ENCODE measurements at places on chromosomes 3 and 15.

DNA sequence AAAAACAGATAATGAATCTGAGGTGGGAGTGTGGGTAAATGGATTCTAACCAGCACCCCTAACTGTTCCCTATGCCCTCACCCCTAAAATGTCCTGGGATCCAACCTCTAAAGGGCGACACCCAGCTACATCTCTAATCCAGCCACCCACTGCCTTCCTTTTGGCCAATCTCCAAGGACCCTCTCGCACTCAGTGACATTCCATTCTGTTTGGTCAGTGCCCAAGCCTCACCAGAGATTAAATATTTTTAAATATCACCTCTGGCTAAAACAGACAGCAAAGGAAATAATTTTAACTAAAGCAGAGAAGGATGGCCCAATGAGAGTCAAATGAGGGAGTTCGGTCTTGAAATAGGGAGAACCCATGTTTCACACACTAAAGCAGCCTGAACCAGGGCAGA, 19.9 kb upstream of the SCN10A start:
- no peak for DNase-seq

DNA sequence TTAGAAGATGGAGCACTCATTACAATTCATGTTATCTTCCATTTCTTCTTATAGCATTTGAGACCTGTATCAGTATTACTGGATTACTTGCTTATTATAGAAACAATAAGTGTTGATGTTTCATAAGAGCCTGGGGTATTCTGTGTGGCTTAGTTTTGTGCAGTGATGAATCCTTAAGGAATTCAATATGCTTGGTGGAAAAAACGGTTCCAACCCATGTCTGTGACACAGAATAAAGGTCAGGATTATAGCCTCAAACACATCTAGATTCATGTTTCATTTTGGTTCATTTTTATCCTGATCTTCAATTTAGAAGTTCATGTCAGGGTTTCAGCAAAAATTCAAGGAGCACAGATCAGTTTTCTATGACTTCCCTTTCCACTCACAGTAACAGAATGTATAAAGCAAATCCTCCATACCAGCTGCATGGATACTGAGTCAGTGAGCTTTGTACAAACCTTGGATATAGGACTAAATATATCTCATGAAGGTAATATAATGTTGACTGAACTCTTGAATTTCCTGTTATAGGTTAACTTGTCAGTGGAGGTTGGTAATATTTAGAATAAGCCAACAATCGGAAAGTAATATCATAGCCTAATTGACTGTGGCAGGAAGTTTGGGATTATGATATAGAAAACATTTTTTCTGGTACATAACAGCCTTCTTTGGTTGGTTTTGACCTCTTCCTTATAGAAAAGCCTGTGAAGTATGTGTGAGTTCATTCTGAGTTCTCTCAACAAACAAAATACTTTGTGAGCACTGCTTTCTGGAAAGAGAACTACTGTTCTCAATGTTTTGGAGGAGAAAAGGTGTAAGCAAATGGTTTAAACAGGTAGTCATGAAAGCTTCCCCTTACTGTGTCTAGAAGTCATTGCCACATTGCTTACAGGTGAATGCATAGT, 218.2 kb upstream of the TPM1 start:
- no peak for DNase-seq

- no peak for DNase-seq
Measured at GRCh38 chr3:95177096-95177495, 1114.2 kb downstream of the NSUN3 start.

- DNase-seq = no peak
Measured at GRCh38 chr3:70615286-70615685, 302.8 kb upstream of the MDFIC2 start.

GRCh38 chr3:152738656-152739055, 96.3 kb upstream of the P2RY1 start:
- no peak for DNase-seq

GRCh38 chr15:27027229-27027628, 56.2 kb downstream of the GABRG3 start:
- DNase-seq = no peak

DNA sequence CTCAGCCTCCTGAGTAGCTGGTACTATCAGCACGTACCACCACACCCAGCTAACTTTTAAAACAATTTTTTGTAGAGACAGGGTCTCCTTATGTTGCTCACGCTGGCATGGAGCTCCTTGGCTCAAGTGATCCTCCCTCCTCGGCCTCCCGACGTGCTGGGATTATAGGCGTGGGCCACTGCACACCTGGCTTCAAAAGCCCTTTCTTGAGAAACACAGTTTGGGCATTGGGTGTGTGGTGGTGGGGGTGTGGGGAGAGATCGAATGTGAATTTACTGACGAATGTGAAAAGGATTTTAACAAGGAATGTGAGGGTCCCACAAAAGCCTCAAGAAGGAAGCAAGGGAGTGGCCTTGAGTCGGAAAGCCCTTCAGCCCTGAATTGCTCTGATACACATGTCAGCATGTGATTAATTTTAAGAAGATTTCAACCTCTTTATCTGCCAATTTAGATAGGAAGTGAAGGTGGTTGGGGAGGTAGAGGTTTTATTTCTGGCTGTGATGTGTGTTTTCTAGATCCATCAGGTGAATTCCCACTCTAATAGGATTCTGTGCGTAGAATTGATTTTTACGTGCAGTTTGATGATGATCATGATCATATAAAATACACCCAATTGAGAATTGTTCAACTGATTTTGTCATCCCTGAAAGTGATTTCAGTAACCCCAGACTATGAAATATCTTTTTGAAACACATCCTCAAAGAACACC, 1.1 kb downstream of the CCR4 start:
- no peak for DNase-seq

GRCh38 chr3:30294241-30294667, 312.1 kb upstream of the TGFBR2 start:
- no peak for DNase-seq

DNA sequence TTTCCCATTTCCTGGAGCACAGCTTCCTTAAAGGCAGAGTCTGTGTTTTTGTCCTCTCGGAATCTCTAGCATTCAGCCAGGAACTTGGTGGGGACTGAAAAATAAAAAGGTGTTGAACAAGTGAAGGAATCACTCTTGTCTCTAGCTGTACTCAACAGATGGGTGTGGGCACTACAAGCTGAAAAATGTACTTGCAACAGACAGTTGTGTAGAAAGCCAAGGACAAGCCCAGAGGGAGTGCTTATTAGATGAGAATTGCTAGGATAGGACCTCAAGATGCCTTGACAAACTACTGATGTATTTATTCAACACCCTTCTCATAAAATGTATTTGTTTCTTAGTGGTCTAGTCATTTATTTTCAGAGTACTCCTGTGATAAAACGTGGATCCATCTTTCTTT, 95.1 kb downstream of the CHCHD6 start:
- no peak for DNase-seq

GRCh38 chr3:46711305-46711704, 6.4 kb downstream of the PRSS50 start:
- no peak for DNase-seq

DNA sequence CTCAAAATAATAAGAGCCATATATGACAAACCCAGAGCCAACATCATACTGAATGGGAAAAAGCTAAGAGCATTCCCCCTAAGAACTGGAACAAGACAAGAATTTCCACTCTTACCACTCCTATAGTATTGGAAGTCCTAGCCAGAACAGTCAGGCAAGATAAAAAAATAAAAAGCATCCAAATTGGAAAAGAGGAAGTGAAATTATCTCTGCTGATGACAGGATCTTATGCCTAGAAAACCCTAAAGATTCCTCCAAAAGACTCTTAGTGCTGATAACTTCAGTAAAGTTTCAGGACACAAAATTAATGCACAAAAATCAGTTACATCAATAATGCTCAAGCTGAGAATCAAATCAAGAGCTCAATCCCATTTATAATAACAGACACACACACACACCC, 45.9 kb upstream of the SLC2A2 start:
- no peak for DNase-seq

DNA sequence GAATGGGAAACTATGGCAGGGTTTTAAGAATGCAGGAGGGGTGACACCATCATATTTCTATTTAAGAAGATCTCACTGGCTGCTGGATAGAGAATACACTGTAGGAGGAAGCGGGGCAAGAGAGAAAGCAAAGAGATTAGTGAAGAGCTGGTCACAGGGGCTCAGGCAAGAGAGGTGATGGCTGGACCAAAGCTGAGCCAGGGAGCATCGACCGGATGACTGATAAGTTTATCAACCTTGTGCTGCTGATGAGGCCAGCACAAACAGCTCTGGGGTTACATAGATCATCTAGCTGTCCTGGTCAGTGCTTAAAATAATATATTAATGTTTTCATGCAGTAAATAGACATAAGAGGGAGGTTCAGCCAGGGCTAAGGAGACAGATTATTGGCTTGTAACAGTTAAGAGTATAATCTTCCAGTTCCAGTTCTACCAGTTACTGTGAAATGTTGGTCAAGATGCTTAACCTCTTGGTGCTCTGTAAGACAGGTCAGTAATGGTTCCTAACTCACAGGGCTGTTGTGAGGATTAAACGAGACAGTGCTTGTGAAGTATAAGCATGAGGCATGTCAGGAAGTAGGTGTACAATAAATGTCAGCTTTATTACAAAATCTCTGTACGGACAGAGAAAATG, 201.0 kb upstream of the FEZF2 start:
- DNase-seq = no peak
